ENCODE measurements at places on chromosomes 3 and 15. TPM values are rescaled to one million over a fixed set of nuclear protein-coding genes. Genes with fewer than 3 reads are reported as not detected.
A peak's percentile ranks its signal among the peaks of the same experiment; 100 is the strongest.

DNA sequence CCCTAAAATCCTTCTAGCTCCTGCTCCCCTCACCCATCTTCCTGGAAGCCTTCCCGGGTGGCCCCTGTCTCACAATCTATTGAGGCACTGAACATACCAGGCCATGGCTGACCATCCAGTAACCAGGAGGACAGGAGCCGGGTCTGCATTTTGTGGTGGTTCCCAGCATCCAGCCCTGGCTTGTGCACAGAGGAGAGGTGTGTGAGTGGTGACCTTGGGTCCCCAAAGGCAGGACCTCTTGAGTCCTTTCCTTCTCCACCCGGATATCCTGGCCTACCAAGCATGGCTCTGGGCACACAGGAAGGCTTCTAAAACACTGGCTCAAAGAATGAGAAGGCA, 7.8 kb downstream of the CSK start:
- no peak for DNase-seq

DNA sequence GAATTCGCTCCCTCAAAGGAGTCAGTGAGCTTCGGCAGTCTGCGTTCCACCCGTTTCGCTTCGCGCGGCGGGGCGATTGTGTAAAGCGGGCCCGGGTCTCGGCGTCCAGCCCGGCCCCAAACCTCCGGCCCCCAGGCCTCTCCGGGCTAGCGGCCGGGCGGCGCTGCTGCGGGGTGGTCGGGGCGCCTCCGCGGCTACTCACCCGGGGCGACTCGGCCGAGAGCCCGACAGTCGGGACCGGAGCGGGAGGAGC, 412 bp downstream of the CHDH start:
- no peak for DNase-seq

DNA sequence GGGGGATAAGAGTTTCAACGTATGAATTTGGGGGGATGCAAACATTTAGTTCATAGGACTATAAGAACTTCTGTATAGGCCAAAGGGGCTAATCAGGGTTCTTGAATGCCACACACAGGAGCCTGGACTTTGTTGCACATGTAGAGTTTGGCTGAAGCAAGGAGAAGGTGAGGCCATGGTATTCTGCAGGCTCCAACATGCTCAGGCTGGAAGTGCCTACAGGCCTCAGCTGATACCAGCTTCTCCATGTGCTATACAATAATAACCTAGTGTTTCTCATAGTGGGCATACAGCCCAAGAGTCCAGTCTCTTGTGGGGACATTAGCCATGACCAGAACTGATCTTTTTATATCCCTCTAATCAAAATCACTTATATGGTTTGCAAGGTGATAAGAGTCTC, 399.7 kb upstream of the MCTP2 start:
- no peak for DNase-seq

DNA sequence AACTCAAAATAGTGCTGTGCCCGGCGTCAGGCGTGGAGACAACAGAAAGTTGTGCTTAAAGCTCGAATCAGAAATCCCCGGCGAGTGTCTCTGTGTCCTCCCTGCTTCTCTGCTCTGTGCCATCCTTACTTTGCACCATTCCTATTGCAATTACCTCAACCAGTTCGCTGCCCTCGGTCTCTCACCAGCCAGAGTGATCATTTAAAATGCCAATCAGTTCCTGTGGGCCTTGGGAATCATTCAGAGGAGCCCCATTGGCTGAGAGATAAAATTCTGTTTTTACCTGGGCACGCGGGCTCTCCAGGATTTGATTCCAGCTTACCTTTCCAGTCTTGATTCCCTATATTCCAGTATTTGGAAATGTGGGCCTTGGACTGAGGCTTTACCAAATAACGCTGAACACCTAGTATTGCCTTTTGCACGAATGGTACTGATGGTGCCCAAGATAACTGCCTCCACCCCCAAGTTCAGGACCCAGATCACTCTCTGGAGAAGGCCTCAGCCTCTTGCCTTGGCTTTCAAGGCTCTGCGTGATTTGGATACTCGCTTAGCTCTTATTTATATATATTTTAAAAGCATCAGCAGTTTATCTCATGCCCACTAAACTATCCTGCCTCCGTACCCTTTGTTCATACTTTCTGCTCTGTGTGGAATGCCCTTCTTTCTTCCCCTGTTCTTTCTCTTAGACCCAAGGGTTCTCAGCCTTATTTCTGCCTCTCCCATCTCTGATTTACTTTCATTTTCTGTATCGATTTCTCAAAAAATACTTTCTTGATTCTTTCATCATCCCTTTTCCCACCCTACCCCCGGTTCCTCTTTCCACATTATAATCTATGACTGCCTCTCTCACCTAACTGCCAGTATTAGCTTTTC, 863 bp downstream of the PSMA4 start:
- peak; percentile 6 for DNase-seq

- DNase-seq, result peak; percentile 1
Observed at GRCh38 chr3:153567556-153567955, 405.5 kb downstream of the RAP2B start.

- no peak for DNase-seq
Observed at GRCh38 chr3:33791477-33792166, 6.8 kb upstream of the PDCD6IP start.

PLIN1 gene
- 0.95 TPM for polyA plus RNA-seq

DNA sequence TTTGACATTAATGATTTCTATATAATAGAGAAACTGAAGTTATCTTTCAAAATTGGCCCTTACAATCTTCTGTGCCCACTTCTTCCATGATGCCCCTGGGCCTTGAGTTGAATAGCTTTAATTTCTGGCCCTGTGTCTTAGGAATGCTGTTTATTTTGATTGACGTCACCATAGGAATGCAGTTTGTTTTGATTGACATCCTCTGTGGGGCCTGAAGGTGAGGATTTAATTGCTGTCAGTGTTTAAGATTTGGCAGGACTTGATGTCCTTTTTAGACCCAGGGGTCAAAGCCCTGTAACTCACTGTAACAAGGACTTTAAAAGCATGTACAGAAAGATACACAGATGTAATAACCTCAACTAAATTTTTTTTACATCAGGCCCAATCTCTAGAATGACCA, 83.3 kb downstream of the GLDN start:
- no peak for DNase-seq
